ENCODE measurements at places on chromosomes 2 and 18. TPM values are rescaled to one million over a fixed set of nuclear protein-coding genes. Genes with fewer than 3 reads are reported as not detected.

KCNG2 gene
- total RNA-seq, result 0.21 TPM

DNA sequence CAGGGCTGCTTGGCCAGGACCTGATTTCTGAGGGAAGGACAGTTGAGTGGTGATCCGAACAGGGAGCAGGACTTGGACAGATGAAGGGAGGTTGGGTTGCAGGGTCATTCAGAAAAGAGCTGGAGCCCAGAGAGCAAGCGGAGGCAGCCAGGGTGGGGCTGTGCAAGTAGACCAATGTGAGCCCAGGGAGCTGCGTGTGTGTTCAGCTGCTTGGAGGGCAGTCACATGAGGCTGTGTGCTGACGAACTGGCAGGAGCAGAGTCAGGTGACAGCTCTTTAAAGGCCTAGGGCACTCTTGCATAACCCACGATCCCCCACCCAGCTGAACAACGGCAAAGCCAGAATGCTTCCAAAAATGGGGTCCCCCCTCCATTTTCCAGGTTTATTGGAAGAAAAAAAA lies 4.6 kb upstream of the MLPH start:
- no peak for DNase-seq

FOXD4L1 gene
- not detected for total RNA-seq

- no peak for DNase-seq
Measured at GRCh38 chr2:71932037-71932779, 215.5 kb downstream of the CYP26B1 start.

GRCh38 chr2:199433204-199433832 lies 24.4 kb downstream of the SATB2 start:
- no peak for DNase-seq

CRACDL gene
- total RNA-seq, result 2.4 TPM

DNA sequence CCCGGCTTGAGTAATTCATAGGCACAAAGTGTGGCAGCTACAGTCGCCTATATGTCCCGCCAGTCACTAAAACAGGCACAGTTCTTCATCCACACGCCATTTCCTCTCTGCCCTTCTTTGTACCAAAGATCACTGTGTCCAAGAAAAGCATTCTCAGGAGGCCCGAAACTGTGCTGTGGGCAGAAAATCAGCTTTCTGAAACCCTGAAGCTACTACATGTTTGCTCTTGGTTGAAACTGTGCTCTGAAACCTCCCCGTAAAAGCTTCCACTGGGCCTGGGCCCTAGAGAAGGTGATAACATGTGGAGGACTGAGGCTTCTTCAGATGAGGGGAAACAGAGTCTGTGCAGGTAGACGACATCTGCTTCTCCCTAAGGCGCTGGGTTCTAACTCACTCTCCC lies 75.6 kb upstream of the ID2 start:
- DNase-seq, result no peak

GRCh38 chr2:64515086-64515485 lies 9.0 kb upstream of the AFTPH start:
- no peak for DNase-seq

- no peak for DNase-seq
Measured at GRCh38 chr2:239050252-239050649, 202.4 kb downstream of the TWIST2 start.

EHD3 gene
- 8.3 TPM for total RNA-seq

All from urinary bladder (tissue), 4 donors.